Stimulated activated CD8-positive, alpha-beta memory T cell treated with anti-CD3 and anti-CD28 coated beads, Interleukin-4, amount 100 ng/mL, for 4 hours (primary cell): ENCODE measurements at places on chromosomes 12 and 14.

DNA sequence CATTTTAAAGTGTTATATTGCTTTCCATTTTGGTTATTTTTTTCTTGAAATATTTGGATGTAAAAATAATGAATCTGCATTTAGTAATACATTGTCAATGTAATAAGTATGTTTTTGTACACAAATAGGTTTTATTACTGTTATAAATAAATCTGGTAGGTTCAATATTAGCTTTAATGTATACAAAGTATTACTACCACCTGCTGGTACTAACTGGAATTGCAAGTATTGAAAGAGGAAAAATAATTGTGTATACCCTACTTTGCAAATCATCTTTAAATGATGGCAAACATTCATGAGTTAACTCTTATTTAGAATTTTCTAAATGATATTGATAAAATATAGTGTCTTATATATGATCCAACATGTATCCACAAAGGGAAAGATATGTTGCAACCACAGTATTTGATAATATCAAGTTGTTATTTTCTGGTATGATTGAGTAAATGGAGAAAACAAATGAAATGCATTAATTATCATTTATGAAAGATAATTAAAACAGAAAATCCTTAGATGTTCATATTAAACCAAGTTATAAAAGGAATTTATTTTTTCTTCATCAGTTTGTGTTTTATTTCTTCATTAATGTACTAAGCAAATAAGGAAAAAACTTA, 3.2 kb downstream of the OR4K2 start:
- DNase-seq, result no peak

DNA sequence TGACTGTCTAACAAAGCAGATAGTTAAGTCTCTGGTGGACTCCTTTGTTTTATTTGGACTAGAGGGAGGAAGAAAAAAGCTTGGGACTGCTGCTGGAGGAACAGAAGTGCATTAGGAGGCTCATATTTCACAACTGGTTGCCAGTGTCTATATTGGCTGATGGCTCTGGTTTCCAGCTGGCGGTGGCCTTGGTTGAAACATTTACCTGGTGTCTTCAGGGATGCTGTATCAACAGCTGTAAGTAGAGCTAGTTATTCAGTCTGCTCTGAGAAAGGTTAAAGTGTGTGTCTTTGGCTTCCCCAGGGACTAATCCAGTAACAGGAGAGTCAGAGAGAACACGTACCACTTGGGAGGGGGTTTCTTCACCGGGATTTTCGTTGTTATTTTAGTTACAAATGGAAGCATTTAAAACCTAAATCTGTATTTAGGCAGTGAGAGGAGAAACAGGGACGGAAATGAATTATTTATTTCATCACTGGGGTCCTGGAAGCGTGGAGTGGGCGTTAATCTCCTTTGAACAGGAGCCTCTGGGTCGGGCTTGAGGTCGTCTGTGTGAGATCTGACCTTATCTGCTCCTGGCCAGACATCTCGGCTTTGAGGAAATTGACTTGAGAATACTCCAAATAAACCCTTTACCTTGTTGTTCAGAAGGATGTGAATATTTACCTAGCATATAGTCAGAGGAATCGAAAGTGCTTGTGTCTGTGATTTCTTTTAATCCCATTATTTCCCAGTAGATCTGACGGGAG, 149.9 kb downstream of the NRXN3 start:
- DNase-seq, result no peak

- DNase-seq, result no peak
These were observed 12.6 kb upstream of the PLEK2 start for GRCh38 chr14:67424539-67424938.

DNA sequence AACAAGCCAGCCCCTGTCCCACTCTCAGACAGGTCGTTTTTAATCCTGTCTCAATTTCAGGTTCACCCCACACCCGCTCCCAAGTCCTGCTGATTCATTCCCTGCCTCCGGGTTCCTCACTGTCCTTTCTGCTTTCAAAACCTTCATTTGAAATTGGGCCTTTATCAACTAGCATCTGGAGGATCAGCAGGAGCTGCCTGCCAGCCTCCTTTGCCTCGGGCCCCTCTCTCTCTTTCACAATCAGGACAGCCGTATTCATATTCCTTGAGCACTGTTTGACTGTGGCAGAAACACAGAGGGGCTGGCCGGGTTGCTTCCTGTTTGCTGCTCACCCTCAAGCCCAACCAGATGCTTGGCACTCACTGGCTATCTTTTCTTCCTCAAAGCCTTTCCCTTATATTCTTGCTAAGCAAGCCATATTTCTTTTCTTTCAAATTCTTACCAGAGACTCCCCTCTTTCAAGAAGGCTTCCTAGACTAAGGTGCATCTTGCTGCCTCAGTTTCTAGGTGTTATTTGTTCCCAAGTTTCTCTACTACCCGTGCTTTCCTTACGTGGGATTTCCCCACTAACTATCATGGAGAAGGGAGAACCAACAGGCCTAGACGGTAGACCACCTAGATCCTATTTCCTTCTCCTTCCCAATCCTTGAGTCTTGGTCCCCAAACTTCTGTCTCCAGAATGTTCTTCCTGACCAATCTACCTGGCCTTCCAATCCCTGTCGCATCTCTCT, 3.0 kb downstream of the GALNT6 start:
- DNase-seq, result no peak

- no peak for DNase-seq
These were observed 859.2 kb downstream of the DIO2 start for GRCh38 chr14:79352076-79352630.

DNA sequence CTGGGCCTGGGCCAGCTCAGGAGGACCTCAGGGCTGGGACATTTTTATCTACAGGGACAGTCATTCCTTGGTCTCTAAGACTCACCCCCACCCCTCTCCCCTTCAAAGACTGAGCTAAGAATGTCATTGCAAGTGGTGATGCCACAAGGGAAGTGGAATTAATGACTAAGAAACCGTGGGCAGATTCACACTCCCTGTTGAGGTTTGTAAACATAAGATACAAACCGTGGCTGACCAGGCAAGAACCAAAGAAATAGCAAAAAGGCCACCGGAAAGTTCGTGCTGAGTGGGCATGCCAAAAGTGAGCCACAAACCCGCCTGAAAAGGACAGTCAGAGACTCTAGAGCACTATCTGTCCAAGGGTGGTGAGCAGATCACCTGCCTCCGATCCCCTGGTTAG, 25.7 kb downstream of the NUAK1 start:
- no peak for DNase-seq

- DNase-seq, result no peak
These were observed 9.1 kb downstream of the PRKCH start for GRCh38 chr14:61330511-61330910.

DNA sequence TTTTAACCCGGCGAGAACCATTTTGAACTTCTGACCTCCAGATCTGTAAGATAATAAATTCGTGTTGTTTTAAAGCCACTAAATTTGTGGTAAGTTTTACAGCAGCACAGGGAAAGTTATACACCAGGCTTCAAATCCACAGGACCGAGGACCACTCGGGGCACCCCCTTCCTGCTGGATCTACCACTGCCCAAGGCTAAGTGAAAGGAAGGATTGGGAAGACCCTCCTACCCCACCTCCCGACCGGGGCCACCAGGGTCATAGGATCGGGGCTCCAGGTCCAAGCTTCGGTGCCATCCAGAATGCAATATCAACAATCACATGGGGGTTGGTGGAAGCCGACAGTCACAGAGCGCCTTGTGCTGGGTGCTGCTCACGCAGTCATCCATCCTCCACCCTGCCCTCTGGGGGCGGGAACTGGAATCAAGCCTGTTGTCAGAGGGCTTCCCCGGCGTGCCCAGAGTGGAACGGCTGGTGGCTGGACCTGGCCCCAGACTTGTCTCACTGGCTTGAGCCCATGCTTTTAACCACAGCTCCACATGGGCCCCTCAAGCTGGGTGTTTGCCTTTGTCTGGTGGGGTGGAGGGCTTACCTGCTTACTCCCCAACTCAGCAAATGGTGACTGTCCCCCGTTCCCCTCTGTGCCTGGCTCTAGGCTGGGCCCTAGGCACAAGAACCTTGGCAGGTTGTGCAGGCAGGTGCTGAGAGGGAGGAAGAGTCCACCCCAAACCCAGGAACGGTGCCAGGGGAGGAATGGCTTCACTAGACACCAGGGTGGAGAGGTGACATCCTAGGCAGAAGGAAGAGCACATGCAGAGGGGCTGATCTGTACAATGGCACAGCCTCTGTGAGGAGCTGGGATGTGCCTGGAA, 180.3 kb upstream of the RTL1 start:
- DNase-seq, result no peak

- DNase-seq, result no peak
These were observed 20.0 kb upstream of the HHIPL1 start for GRCh38 chr14:99624971-99625370.

DNA sequence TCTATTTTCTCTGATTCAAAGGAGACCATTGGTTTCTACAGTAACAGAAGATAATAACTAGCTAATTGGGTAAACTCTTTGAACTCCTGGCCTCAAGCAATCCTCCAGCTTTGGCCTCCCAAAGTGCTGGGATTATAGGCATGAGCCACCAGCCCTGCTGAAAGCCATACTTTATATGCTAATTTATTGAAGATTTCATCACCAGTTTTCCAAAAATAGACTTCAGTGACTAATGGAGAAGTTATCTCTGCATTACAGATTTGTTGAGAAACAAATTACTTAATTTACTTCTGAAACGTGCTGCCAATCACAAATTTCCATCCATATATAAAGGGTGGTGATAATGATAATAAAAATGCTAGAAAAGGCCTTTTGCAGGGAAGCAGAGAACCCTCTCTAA, 1758.1 kb upstream of the SEL1L start:
- DNase-seq, result no peak

GRCh38 chr12:29291226-29291625, 89.7 kb downstream of the ERGIC2 start:
- DNase-seq, result no peak

DNA sequence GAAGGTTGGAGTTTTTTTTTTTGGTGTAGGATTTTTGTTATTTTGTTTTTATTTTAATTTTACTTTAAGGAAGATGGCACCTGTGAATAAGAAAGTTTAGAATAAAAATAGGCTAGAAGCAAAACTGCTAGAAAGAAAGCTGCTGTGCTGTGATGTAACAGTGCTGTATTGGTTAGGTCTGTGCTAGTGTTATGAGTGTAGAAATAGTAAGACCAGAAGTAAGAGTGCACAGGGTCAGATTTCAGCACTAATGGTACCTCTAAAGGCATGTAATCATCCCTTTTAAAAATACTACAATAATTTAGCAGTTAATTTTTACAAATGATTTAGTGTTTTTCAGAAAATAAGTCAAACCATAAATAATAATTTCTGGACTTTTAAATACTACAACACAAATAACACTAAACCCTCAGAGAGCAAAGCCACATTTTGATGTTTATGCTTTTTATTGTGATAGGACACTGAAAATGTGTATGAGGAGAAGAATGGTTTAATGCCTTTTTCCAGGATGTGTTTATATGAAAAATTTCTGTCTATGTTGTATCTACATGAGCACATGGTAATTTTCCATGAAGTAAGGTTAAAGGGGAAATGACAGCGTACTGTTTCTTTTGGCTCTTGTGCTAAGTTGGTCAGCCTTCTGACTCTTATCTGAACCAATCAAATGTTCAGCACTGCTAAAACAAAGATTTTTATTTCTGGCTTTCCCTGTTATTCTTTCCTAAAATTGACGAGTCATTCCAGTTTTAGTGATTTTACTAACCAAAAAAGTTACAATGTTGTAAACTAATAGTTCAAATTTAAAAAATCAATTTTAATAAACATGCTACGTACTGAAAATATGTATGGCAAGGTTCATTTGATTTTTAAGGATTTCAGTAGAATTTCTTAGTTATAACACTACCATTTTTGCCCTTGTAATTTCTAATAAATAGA, 96.1 kb downstream of the PPHLN1 start:
- no peak for DNase-seq

DNA sequence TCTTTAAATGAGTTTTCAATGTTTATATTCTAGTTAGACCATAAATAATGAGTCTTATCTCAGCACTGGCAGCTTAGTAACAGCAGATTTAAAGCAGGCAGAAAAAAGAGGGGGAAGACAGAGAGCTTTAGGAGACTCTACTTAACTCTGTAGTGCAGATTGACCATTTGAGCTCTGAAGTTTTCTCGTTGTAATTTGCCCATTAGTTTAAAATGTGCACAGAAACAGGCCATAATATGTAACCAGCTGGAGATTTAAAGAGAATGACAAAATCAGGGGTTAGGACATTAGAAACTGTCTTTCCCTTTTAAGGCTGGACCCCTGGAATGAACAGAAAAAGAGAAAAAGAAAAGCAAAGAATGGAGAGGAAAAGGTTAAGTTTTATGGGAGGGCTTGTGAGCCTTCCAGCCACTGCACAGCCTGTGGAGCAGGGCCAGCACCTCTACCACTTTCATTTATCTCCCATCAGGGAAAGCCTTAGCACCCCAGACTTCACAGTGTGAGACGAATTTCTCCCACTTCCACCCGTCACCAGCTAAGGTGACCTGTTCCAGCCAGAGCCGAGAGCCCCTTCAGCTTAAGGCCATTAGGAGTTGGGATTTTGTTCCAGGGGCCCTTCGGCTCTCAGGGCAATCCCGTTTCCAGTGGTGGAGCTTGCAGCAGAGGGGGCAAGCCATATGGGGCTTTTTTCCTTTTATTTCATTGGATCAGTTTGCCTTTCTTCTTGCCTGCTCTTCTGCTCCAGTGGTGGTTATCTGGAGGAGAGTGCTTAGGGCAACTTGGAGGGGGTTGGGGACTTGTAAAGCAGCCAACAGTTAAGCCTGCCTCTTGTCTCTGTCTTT, 8.0 kb downstream of the IL22 start:
- no peak for DNase-seq

DNA sequence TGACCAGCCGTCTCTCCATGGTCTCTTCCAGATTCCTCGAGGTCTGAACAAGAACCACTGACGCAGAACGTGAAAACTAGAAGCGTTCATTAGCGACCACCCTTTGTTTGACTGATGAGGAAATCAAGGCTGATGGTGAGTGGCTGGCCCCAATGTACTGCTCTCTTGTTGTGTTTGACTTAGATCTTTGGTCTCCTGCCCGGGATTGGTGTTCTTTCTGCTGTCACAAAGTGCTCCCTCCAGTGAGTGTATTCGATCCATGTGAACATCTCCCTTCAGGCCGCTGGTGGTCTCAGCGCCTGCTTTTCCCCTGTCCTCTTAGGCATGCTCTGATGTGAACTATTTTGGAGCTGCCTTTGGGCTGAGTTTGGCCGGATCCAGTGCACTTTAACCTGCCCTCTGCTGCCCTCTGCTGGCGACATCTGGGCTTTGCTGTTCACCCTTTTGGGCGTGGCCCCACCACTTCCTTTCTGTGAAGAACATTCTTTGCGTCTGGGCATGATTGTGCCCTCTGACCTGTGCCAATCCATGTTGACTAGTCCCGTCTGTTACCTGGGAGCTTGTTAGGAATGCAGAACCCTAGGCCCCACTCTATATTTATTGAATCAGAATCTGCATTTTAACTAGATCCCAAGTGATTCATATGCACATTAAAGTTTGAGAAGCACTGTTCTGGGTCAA, 279.1 kb downstream of the TTC6 start:
- peak; percentile 8 for DNase-seq

- DNase-seq, result no peak
These were observed 255.3 kb downstream of the AEBP2 start for GRCh38 chr12:19694627-19695026.
